ENCODE measurements at places on chromosomes 3 and 15.

DNA sequence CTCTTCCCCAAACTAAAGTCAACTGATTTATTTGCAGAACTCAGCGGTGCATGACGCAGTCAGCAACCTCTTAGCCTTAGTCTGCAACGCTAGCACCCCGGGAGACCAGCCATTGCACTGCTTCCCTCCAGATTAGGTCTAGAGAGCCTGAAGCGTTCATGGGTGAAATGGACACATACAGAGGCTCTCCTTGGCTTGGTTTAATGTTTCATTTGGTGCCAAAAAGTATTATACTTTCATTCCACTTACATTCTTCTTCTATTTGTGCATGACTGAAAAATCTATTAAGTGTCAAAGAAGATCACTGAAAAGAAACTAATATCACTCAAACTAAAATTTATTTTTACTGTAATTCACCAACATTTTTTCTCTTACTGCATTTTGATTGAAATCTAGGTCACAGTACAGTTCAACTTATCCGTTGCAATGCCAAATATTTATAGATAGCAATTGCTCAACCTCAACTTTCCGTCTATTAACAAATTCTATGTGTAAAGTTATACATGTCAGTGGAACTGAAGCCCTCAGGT lies 116.2 kb downstream of the ROBO1 start:
- DNase-seq, result no peak

DNA sequence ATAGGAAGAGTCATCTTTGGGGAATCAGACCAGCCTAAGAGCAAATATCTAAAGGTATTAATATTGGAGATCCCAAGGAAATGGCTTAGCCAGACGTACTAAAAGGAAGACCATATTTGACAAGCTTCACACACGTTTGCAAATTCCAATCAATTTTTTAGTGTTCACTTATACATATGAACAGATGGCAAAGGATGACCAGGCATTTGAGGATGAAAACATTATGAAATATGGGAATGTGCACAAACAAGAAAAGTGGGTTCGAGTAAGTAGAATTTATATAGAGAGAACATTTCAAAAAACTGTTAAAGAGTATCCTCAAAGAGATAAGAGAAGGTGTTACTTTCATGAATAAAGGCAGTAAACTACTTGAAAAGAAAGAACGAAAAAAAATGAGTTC lies 25.9 kb upstream of the CRYBG3 start:
- no peak for DNase-seq

DNA sequence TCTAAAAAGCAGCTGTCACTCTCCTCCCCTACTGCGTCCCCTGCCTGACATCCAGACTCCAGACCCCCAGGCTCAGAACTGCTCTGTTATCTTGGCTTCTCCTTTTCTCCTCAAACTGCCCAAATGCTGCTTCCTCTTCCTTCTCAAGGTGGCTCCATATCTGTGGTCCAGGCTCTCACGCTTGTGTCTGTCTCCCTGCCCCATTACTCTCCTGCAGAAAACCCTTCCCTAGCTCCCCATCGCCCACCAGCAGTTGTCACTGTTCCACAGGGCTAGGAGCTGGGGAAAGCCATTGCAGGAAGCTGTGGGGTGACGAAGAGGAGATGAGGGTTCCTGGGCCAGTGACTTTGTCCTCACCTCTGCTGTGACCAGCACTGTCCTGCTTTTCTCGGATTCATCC lies 30.7 kb upstream of the CGNL1 start:
- DNase-seq, result no peak

- no peak for DNase-seq
Observed at GRCh38 chr3:53109891-53110771, 20.1 kb downstream of the RFT1 start.

DNA sequence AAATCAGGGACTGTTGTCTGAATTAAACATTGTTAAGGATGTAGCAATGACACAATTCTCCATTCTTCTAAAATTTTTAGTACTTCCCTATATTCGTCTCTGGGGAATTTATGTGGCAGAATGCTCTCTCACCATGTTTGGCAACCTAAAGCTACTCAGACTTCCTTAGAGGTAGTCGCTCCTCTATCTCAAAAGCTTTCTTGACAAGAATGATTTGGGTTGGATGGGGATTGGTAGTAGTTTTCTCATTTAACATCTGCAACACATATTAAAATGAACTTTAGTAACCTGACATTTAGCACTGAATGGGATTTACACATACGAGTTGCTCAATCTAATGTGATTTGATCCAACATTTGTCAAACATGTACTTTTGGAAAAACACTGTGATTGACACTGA lies 233.3 kb downstream of the RBMS3 start:
- no peak for DNase-seq

DNA sequence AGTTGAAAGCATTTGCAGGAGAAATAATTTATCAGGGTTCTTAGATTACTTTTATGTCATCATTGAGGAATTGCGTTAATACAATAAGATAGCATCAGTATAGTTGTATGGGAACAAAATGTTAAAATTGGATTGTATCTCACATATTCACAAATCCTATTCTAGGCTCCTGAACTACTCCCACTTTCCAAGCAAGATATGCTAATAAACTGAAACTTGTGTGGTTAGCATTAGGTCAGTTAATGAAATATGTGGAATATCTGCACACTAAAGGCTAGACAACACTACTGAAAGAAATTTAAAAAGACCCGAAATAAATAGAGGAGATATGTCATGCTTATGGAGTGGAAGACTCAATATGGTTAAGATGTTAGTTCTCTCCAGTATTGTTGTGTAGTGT lies 272.7 kb downstream of the DOCK3 start:
- DNase-seq, result no peak

GRCh38 chr3:149941946-149942345 lies 28.7 kb downstream of the PFN2 start:
- DNase-seq, result no peak

GRCh38 chr15:91660174-91660649 lies 193.3 kb upstream of the SLCO3A1 start:
- peak; percentile 18 for DNase-seq

DNA sequence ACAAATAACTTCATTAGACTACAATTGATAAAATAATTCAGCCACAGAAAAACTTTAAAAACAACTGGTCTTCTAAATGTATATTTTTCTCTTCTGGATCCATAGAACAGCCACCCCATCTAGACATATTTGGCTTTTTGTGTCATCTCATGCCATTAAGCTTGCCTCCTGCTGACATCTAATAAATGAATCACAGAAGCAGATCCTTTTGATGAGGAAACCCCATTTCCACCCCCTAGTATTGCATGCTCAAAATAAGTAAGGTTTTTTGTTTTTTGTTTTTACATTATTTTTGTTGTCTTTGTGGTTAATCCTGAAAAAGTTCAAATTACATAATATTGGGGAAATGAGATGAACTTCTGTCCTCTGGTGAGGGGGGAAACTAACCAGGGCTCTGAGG lies 94.8 kb downstream of the DUT start:
- no peak for DNase-seq

- no peak for DNase-seq
Observed at GRCh38 chr3:41050144-41050543, 149.2 kb upstream of the CTNNB1 start.

DNA sequence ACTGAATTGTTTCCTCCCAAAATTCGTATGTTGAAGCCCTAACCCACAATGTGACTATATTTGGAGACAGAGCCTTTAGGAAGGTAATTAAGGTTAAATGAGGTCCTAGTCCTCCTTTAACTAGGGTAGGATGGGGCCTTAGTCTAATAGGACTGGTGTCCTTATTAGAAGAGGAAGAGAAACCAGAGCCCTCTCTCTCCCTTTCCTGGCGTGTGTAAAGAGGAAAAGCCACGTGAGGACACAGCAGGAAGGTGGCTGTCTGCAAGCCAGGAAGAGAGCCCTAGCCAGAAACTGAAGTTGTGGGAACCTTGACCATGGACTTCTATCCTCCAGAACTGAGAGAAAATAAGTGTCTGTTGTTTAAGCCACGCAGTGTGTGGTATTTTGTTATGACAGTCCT lies 94.3 kb downstream of the OXNAD1 start:
- DNase-seq, result no peak

GRCh38 chr15:78408355-78408640 lies 29.7 kb upstream of the IREB2 start:
- DNase-seq, result no peak

DNA sequence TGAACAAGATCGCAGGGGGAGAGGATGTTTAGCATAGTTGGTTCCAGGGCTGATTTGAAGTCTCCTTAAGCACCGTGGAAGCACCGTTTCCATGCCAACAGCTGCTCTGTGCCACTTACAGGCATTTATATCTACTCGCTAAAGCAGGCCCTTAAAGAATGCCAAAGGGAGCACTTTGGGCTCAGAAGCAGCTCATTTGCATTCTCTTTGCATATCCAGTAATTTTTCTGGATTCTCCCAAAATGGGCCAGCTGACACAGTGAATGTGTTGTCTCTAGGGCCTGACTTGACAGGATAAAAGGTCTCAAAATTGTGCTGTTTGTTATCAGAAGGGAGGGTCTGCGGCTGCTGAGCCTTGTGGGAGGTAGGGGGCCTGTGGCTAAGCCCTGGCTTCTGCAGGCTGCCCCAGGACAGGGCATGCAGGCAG lies 138.6 kb downstream of the FBLN2 start:
- no peak for DNase-seq

GRCh38 chr3:168596175-168596823 lies 500.6 kb upstream of the GOLIM4 start:
- no peak for DNase-seq

DNA sequence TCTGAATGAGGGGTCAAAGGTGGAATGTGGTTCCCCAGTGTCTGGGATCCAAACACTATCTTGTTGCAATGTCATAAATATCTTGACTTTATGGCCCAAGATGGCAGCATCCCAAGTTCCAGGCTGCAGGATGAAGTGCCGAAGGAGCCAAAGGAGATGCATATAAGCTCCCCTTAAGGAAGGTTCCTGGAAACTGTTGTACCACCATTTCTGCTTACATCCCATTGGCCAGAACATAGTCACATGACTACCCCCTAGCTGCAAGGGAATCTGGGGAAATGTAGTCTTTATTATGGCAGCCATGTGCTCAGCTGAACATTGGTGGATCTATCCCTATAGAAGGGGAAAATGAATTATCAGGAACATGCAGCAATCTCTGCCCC lies 54.3 kb downstream of the BDH1 start:
- no peak for DNase-seq

DNA sequence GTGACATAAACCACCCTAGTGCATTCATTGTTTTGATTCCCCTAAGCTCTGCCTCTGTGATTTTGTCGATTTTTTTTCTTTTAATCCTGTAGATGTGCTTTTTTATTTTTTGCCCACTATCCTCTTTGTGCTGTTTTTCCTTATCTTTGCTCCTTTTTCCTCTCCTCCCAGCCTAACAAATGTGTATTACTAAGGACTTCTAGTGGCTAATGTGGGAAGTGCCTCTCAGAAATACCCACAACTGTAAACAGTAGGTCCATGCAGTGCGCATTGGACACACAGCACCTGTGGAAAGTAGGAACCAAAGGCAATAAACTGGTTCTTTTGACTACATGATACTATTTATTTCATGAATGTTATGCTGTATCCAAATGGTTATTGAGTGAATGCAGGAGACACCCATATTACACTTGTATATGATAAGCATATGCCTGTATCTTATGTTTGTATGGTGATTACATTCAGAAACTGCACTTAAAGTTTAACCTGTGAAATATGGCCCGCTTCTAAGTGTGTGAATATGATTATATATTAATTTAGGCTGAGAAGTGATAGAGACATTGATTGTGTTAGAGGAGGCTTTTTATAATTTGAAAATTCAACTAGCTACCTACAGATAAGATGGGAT lies 147.8 kb downstream of the PLCL2 start:
- DNase-seq, result peak; percentile 25

- DNase-seq, result no peak
Observed at GRCh38 chr3:28841441-28841840, 439.4 kb upstream of the RBMS3 start.

DNA sequence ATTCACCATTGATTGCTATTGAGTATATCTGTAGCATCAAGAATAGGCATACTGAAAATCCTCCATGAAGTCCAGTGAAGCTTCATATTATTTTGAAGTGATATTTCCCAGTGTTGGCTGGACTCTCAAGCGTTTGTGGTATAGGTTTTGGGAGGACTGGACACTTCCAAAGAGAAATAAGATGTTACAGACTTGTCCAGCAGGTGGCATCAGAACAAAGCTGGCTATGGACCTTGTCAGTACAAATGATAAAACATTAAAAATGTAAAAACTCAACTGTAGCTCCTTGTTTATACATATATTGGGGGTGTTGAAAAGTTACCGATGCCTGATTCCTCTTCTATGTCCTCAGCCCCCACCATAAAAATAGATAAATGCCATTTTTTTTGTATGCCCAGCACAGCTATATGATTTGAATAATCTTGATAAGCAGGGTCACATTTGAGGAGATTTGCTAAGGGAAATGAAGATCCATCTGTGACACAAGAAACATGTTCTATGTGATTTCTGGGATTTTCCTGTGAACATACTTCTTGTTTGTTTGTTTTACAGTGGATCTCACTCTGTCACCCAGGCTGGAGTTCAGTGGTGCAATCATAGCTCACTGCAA lies 54.5 kb upstream of the GOLGA6B start:
- no peak for DNase-seq

GRCh38 chr15:95864467-95864886 lies 466.0 kb upstream of the NR2F2 start:
- DNase-seq, result peak; percentile 54

DNA sequence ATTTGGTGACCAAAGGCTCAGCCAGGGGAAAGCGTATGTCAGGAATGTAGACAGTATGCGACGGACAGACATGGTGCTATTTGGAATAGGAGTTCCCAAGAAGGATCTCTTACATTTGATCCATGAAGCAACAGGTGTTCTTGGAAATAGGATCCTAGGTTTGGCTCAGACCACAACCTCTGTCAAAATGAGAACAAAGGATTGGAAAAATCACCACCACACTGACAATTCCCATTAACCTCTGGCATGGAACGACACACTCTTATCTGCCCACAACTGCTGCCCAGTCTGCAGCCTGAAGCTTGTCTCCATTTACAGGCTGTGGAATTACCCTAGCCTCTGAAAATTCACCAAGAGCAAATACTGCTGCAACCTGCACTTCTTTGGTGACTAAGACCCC lies 33.6 kb upstream of the LRRN1 start:
- DNase-seq, result no peak

DNA sequence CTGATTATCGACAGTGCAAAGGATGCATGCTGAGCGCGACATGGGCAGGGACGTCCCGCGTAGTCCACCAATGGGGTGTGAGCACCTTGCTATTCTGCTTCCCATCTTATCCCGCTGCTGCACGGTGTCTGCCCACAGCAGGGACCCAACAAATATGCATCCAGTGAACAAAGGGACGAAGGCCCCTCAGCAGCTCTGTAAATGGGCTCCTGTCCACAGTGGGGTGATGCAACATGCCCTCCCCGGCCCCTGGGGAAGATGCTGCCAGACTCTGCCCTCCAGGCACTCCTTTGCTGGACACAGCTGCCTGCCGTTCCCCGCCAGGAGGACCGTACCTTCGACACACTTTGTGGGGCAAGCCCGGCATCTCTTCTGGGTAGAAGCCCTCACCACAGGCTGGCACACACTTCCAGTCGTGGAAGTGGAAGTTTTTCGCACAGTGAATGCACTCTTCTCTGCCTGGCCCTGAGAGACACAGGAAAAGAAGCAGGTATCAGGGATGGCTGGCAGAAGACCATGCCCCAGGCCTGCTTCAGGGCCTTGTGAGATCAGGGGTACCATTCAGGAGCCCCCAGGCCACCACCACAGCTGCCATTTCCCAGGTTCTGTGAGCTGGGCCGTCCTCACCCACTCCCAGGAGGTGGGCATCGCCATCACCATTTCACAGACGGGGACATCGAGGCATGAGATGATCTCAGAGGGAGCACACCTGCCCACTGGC lies 18.2 kb upstream of the SNRPA1 start:
- no peak for DNase-seq
